NCI-H1930 (cell line): ENCODE measurements at places on chromosomes 5 and 9.

DNA sequence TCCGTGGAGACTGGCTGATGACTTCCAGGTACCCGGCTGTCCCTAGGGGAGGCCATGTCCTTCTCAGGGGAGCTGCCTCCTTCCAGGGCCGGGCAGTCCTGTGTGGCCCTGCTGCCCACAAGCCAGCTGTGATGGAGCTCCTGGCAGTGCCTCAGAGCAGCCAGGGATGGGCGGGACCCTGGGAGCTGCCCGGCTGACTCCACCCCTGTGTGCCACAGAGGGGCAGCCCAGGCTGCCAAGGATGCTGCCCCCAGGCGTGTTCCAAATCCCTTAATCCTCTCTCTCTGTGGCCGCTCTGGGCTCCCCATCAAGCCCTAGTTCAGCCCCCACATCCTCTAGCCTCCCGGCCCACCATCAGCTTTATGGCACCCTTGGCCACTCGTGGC is 7.0 kb upstream of the SCGB3A1 start:
- no peak for DNase-seq

DNA sequence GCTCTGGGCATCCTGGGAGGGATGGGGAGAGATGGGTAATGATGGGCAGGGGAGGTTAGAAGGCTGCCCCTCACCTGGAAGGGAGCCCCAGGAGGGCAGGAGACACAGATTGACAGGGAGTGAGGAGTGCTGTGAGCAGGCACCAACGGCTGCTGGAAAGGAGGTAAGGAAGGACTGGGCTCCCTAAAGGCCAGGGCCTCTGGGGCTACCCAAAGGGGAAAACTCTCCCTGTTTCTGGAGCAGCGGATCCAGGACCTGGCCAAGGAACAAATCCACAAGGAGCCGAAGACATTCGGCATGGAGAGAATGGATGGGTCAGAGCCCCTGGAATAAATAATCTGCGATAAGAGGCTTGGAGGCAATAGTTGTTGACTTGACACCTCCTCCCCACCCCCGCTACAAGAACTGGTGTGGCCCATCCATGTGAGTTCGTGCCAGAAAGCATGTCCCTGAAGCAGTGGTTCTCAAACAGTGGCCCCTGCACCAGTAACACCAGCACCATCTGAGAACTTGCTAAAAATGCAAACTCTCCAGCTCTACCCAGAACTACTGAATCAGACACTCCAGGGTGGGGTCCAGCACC is 208.3 kb downstream of the GABBR2 start:
- DNase-seq = no peak

- DNase-seq = no peak
Measured at GRCh38 chr5:118796081-118796480, 192.3 kb downstream of the DTWD2 start.

DNA sequence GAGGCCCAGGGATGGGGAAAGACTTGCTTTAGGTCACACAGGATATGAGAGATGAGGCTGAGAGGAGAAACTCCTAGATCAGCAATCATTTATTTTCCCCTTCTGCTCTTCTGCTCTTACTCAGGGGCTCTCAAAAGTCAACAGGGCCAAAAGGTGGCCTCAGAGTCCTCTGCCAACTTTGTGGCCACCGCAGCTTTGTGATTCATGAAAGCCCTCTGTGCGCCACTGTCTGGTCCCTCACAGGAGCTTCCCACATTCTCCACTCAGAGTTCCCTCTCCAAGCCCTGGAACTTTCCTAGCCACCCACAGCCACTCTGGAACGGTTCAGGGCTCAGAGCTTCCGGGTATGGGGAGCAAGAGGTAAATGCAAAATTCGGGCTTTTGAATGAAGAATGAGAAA is 82.4 kb downstream of the COL27A1 start:
- no peak for DNase-seq

- no peak for DNase-seq
Measured at GRCh38 chr9:108207561-108208165, 648.1 kb downstream of the ACTL7B start.

- DNase-seq = no peak
Measured at GRCh38 chr9:85575868-85576267, 165.9 kb downstream of the AGTPBP1 start.

DNA sequence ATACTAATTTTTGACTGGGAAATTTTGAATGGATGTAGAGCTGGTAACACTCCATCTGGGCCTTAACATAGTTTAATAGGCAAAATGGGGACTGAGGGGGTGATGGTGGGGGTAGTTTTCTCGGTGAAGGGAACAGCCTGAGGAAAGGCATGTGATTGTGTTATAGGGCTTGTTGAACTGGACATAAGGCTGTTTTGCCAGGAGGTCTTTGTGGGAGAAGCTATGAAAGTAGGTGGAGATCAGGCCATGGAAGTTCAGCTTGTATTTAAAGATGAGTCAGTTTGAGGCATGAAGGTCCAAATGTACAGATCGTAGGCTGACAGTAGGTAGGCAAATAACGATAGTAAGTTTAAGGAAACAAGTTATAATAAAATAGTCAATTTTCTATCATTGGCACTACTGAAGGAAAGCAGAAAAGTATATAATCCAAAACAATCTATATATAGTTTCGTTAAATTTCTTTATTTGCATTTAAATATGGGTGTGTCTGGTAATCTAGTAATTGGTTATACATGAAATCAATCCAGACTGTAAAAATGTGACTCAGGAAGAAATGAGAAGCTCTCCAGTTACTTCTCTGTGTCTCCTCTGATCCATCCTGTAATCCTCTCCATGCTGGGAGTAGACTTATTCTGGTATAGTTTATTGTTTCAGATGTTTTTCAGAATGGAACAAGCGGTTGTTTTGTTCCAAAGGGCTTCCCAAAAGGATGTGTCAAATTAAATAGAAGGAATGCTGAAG is 2.8 kb downstream of the CSNK1G3 start:
- no peak for DNase-seq

- DNase-seq = no peak
Measured at GRCh38 chr5:2272755-2273154, 390.0 kb upstream of the IRX4 start.

DNA sequence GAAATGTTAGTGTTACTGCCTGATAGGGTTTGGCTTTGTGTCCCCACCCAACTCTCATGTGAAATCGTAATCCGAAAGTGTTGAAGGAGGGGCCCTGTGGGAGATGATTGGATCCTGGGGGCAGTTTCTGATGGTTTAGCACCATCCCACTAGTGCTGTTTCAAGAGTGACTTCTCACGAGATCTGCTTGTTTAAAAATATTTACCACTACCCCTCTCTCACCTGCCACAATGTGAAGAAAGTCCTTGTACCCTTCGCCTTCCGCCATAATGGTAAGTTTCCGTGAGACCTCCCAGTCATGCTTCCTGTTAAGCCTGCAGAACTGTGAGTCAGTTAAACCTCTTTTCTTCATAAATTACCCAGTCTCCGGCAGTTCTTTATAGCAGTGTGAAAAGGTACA is 2.6 kb upstream of the RFX3 start:
- DNase-seq = no peak

GRCh38 chr5:37833990-37834389 is 5.9 kb downstream of the GDNF start:
- DNase-seq = no peak

- no peak for DNase-seq
Measured at GRCh38 chr9:28774433-28775235, 1201.4 kb upstream of the C9orf72 start.
